ENCODE measurements at places on chromosomes 16 and 17. TPM values are rescaled to one million over a fixed set of nuclear protein-coding genes. Genes with fewer than 3 reads are reported as not detected.

CA4 gene
- total RNA-seq, result not detected

TMED6 gene
- total RNA-seq, result 2.4 TPM

TMEM95 gene
- total RNA-seq, result not detected

MYH1 gene
- not detected for total RNA-seq

PPM1E gene
- 0.12 TPM for total RNA-seq

LYRM9 gene
- 6.0 TPM for total RNA-seq
